Activated CD8-positive, alpha-beta memory T cell treated with anti-CD3 and anti-CD28 coated beads, Interleukin-2, amount 10 ng/mL, durations not matched to agents 7 days and 5 days (primary cell): ENCODE measurements at places on chromosomes 7 and 10.

GRCh38 chr10:120253131-120253530, 203.9 kb upstream of the PLPP4 start:
- DNase-seq: no peak

DNA sequence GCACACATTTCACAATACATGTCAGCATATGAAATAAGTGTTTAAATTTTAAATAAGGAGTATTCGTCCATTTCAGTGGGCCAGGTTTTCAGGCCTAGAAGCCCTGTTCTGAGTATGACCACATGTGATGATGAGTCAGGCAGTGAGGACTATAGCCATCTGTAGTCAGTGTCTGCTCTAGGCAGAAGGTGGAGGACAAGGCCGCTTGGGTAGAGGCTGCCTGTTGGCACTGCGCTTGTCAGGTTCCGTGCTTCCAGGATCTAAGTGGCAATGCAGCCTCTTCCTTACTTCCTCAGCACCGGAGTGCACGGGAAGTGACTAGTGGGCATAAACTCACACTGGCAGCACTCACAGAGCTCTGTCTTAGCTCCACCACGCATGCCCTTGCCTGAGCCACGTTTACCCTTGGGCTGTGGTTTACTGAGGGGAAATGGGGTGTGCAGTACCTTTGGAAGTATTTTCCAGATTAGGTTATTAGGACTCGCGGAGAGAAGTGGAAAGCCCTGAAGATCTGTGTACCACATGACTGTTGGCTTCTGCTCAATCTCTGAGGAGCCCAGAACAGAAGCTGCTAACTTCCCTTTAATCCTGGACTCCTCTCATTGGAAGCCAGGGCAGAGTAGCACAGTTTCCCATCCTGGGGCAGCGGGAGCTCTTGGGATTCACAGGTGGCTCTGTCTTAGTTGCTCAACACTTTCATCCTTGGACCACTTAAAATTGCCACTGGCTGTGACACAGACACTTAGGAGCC, 87.5 kb upstream of the GJD4 start:
- DNase-seq: no peak

DNA sequence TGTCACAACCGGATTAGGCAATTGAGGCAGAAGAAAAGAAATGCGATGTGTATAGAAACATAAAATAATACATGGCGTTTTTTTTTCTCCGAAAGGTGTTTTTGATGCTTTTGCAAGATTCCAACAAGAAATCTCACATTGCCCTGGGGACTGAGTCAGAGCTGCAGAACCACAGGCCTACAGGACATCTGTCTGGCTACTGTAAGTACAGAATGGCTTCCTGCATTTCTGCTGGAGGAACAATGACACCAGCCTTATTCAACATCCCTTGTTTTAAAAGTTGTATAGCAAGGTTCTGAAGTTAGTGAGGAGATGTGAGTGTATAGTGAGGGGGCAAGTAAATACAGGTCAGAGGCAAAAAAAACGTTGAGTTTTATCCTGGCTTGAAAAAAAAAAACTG, 256.4 kb downstream of the ABCA13 start:
- DNase-seq: no peak

GRCh38 chr10:120644556-120645410, 187.8 kb downstream of the PLPP4 start:
- no peak for DNase-seq

DNA sequence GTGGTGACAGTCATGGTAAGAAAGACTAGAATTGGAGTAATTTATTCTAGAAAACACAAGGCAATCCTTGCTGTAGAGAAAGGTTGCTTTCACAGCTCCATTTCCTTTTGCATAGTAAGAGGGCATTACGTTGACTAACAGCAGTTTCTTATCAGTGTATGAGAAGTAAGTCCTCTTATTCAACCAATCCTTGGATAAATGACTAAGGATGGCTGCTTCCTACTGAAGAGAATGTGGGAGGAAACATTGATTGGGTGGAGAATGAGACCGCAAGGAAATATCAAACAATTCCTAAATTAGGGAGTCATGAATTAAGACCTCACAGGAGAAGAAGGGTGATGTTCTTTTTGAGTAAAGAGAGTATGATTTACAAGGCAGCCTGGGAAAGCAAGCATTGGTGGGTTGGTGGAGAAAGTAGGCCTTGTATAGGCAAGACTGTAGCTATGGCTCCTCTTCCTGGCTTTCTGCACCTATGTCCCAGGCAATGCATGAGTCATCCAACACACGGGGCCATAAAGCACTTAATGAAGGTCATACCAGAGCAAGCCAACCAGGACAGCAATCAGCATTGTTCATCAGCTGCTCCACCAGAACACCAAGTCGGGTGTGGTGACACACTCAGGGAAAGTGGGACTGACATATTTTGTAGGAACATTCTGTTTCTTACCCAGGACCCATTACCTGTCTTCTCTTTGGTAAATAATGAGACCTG, 5.6 kb downstream of the MGAM start:
- DNase-seq: no peak

DNA sequence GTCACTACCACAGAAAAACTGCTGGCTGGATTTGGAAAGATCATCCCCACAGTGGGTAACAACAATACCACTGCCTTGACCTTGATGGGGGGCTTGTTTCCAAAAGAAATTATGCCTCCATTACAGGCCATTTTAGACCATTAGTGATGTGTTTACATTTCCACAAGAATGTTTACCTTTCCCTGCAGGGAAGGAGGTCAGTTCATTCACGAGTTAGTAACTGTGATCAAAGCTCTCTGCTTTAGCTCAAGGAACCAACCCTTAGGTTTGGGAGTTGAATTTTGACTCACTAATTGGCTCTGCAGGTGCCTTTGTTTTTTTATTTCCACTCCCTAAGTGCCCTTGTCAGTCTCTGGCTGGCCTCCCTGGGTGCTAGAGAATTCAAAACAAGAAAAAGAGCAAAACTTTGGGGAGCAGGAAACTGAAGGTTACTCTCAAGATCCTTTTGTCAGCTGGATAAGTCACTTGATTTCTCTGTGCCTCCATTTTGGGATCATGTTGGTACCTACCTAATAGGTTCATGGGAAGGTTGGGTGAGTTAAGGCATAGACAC, 41.1 kb upstream of the NUPR2 start:
- DNase-seq: no peak
